NCI-H2081 treated with DMSO at 0.1 percent for 48 hours (cell line): ENCODE measurements at places on chromosomes 7 and 10.

GRCh38 chr7:19296617-19297016 is 151.4 kb upstream of the FERD3L start:
- DNase-seq: no peak

GRCh38 chr10:96338279-96338925 is 20.4 kb downstream of the OPALIN start:
- DNase-seq: no peak

DNA sequence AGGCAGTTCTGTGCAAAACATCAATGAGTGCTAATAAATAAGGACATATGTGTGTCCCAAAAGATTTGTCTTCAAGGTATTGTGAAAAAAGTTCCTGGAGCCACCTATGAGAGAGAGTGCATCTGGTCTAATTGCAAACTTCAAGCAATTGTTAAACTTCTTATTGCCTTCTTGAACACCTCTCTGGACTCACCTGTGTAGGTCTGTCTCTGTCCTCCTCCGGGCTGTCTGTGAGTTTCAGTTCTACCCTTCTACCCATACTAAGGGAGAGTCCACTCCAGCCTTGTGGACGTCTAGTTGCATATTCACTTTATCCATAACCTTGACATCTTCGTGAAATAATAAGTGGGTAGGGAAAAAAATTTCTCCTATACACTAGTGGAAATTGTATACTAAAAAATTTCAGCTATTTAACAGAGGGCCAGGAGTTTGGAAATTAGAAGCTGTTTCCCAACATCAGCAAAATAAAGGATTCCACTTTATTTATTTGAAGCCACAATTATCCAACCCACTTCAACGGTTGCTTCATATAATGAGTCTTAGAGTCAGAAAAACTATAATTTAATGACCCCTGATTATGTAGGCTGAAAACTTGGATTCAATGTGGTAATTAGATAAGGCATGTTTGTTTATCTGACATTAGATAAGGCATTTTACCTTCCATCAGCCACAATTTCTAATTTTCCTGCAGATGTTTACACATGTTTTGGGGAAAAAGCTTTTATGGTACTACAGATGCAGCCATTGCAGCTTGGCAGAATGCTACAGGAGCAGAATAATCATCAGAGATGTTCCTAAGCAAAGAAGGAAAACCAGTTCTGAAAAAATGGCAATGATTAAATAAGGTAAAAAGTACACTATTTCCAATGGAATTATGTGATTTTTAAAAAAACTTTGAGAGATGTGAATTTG is 150.8 kb upstream of the FAM3C start:
- no peak for DNase-seq

DNA sequence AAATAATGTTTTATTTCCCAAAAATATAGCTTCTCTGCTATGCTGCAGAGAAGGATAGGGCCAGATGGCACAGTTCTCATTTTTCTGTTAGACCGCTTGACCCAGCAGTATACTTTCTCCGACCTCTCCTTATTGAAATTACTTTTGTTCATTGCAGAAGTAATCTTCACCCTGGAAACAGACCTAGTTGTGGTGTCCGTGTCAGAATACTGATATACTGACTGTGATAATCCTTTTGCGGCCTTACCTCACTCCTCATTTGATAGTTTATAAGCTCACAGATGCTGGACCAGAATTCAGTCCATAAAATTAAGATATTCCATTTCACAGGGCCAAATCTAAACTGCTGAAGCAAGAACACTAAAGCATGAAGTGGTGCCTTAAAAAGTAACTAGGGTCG is 260.6 kb upstream of the DKK1 start:
- DNase-seq: no peak

GRCh38 chr10:129771024-129771423 is 193.1 kb downstream of the EBF3 start:
- DNase-seq: no peak

GRCh38 chr10:27258492-27258837 is 17.9 kb upstream of the ACBD5 start:
- DNase-seq: no peak

- DNase-seq: no peak
These were observed 95.6 kb downstream of the MKI67 start for GRCh38 chr10:128030498-128031072.
